Renal pelvis (tissue), 12 donors: ENCODE measurements at places on chromosomes 2 and 18. TPM values are rescaled to one million over a fixed set of nuclear protein-coding genes. Genes with fewer than 3 reads are reported as not detected.

TDRD15 gene
- polyA plus RNA-seq = not detected

GRCh38 chr18:60017371-60017770 is 117.6 kb downstream of the PMAIP1 start:
- no peak for DNase-seq

GRCh38 chr2:3461801-3462492 is 57.4 kb downstream of the ADI1 start:
- peak; percentile 71 for DNase-seq

- DNase-seq = no peak
Observed at GRCh38 chr2:37365669-37366068, 21.2 kb downstream of the QPCT start.

- DNase-seq = no peak
Observed at GRCh38 chr2:179107737-179108136, 57.8 kb upstream of the CCDC141 start.

CGREF1 gene
- polyA plus RNA-seq = 5.7 TPM

- DNase-seq = peak; percentile 65
Observed at GRCh38 chr2:219475697-219476651, 22.7 kb upstream of the GMPPA start.
